ENCODE measurements at places on chromosomes 16 and 17.

- no peak for DNase-seq
Measured at GRCh38 chr17:68103148-68103547, 67.6 kb downstream of the KPNA2 start.

DNA sequence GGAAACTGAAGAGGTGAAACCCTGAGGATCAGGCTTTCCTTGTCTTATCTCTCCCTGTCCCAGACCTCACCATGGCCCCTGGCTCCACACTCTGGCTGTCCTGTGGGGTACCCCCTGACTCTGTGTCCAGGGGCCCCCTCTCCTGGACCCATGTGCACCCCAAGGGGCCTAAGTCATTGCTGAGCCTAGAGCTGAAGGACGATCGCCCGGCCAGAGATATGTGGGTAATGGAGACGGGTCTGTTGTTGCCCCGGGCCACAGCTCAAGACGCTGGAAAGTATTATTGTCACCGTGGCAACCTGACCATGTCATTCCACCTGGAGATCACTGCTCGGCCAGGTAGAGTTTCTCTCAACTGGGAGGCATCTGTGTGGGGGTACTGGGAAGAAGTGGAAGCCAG lies 1.4 kb downstream of the CD19 start:
- DNase-seq = no peak

GRCh38 chr16:67847064-67847861 lies at the start of gene CENPT:
CENPT (minus strand) TSS chr16:67847693; CDS start chr16:67833859, 13,834 bp downstream.
- DNase-seq = peak; percentile 59

DNA sequence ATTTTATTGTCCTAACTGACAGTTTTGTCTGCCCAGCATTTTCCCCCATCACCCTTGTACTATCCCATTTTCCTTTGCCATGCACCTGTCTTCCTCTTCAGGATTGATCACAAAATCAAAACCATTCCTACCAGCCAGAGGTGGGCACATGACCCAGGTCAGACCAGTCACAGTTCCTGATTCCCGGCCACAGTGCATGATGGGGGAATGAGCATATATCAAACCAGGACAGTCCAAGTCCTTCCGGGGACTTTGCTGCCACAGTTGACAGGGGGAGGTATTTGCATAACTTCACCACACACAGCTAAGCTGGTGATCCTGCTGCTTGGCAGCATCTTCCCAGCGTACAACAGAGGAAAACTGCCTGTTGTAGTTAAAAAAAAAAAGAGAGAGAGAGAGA lies 493.9 kb downstream of the WWOX start:
- no peak for DNase-seq

GRCh38 chr17:17221329-17221728 lies 15.2 kb upstream of the PLD6 start:
- DNase-seq = no peak

GRCh38 chr16:963913-964312 lies 6.9 kb downstream of the LMF1 start:
- DNase-seq = no peak

DNA sequence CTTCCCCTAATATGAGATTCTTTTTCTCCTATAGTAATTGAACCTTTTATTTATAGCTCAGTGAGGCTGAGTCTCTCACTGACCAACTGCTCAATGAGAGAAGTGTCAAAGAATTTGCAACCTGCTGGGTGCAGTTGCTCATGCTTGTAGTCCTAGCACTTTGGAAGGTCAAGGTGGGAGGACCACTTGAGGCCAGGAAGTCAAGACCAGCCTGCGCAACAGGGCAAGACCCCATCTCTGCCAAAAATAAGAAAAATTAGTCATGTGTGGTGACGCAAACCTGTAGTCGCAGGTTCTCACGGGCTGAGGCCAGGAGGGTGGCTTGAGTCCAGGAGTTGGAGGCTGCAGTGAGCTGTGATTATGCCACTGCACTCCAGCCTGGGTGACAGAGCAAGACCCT lies 30.9 kb upstream of the CRYBA1 start:
- no peak for DNase-seq
